ENCODE measurements at places on chromosomes 5 and 9. TPM values are rescaled to one million over a fixed set of nuclear protein-coding genes. Genes with fewer than 3 reads are reported as not detected.

GGTA1 gene
- 8.8 TPM for total RNA-seq

SLC6A19 gene
- 0.05 TPM for total RNA-seq

CARTPT gene
- not detected for total RNA-seq

KIF24 gene
- total RNA-seq = 0.89 TPM

SPATA6L gene
- total RNA-seq = 2.4 TPM

DMRT3 gene
- total RNA-seq = 0.16 TPM

PCA3 gene
- not detected for total RNA-seq

RNF183 gene
- not detected for total RNA-seq

CCL19 gene
- 0.62 TPM for total RNA-seq

FRMPD1 gene
- 0.27 TPM for total RNA-seq
